ENCODE measurements at places on chromosomes 1 and 21.

GRCh38 chr1:236850077-236850979 lies 55.2 kb downstream of the MTR start:
- DNase-seq, result no peak

- no peak for DNase-seq
These were observed 144.2 kb downstream of the KCNK2 start for GRCh38 chr1:215226757-215227156.

GRCh38 chr1:116020668-116021272 lies 44.5 kb downstream of the SLC22A15 start:
- DNase-seq, result no peak

DNA sequence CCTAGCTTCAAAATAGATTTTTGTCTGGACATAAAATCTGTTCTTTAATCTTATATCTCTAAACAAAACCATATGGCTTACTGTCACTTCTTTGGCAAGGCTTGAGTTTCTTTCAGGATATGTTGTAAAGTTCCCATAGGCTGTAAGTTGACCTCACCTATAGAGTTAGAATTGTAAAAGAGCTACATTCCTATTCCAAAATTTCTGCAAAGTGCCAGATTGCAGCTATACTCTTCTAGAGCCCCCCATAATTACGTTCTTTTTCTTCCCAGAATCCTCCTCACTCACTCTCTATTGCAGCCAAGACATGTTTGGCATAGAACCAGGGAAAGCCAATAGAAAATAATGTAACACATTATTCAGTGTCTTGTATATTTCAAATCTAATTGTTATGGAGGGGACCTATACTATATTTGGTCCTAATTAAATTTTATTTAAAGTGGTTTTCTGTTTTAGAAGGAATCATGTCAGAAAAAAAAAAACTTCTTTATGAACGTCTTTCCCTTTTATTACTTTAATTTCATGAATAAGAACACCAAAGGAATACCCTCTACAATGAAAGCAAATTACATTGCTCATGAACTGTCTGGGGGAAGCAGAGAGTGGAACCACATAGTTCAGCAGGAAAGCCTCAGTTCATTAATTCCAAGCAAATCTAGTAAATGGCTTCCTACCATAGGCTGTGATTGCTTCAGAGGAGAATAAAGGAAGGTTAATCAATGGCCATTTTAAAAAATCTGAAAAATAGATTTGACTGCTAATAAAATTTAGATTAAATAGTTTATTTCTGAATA lies 22.3 kb downstream of the CTTNBP2NL start:
- DNase-seq, result no peak

DNA sequence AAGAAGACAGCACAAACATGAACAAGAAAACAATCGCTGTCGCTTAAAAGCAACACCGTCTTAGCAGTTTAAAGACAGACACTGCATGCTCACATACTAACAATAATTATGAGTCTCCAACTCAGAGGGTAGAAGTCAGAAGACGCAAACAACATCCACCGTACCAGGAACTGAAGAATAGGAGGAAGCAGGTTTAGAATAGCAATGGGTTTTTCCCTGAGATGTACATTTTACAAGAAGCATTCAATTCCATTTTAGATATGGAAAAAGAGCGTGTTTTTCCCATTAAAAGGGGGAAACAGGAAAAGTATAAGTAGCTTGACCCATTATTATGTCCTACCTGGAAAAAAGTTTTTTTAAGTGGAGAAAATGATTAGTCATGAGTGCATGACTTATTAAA lies 34.5 kb upstream of the KCNE1 start:
- DNase-seq, result no peak

All from hypothalamus (tissue), 51 donors.